ENCODE measurements at places on chromosomes 12 and 14. TPM values are rescaled to one million over a fixed set of nuclear protein-coding genes. Genes with fewer than 3 reads are reported as not detected.

IKZF4 gene
- total RNA-seq, result 1.9 TPM

RPS26 gene
- 716 TPM for total RNA-seq

MSRB3 gene
- total RNA-seq, result 24.1 TPM

RIPK3 gene
- not detected for total RNA-seq

TMEM121 gene
- 6.9 TPM for total RNA-seq

AMN gene
- 0.33 TPM for total RNA-seq

RAB21 gene
- total RNA-seq, result 42.5 TPM

BCL2L14 gene
- not detected for total RNA-seq

GPD1 gene
- 0.18 TPM for total RNA-seq

PPP1R13B gene
- 5.3 TPM for total RNA-seq

LRRC10 gene
- total RNA-seq, result not detected

LRRC43 gene
- 0.37 TPM for total RNA-seq

B4GALNT1 gene
- 53.0 TPM for total RNA-seq

NELL2 gene
- not detected for total RNA-seq

GCH1 gene
- total RNA-seq, result 3.5 TPM

SIRT4 gene
- total RNA-seq, result 0.88 TPM

LRTM2 gene
- 0.07 TPM for total RNA-seq

UBE3B gene
- 15.2 TPM for total RNA-seq

GPR65 gene
- total RNA-seq, result not detected

NRL gene
- 0.92 TPM for total RNA-seq

PTCSC3 gene
- not detected for total RNA-seq

TUBA1B gene
- total RNA-seq, result 2,364 TPM

MTRFR gene
- 16.0 TPM for total RNA-seq

FBLN5 gene
- total RNA-seq, result 2.4 TPM

STAT6 gene
- 54.2 TPM for total RNA-seq

KMT2D gene
- total RNA-seq, result 36.7 TPM

TRMT5 gene
- 15.0 TPM for total RNA-seq

POTEM gene
- not detected for total RNA-seq

NKX2-1 gene
- total RNA-seq, result 0.03 TPM

Data from A549 treated with CORT108297 at 1 μM for 4 hours (cell line).